ENCODE measurements at places on chromosomes 16 and 17.
A peak's percentile ranks its signal among the peaks of the same experiment; 100 is the strongest.

DNA sequence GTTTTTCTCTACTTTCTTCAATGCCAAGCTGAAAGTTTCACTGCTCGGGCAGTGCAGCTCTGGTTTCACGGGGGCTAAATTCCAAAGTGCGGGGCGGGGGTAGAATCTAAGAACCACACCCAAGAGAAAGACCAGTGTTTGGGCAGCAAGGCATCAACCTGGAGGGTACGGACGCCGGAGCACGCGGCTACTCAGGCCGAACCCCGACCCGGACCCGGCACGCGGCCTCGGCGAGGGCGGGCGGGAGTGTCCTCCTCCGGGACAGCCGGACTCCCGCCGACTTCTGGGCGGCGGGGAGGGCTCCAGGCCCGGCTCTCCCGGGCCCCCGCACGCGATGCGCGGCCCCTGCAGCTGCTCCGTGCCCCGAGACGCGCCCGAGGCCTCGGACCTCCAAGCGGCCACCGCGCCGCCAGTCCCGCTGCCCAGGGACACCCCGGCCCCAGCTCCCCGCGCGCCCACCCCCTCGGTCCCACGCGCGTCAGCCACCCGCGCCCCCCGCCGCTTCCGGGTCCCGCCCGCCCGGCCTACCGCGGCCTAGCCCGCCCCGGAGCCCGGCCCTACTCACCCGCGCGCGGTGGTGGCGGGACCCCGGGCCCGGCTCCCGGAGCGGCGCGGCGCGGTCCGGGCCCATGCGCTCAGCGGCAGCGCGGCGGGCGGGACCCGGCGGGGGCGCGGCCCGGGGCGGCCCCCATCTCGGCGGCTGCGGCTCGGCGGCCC, 561 bp downstream of the AXIN1 start:
- DNase-seq: peak; percentile 43

- DNase-seq: no peak
These were observed 104.9 kb downstream of the AXIN2 start for GRCh38 chr17:65456368-65457151.

DNA sequence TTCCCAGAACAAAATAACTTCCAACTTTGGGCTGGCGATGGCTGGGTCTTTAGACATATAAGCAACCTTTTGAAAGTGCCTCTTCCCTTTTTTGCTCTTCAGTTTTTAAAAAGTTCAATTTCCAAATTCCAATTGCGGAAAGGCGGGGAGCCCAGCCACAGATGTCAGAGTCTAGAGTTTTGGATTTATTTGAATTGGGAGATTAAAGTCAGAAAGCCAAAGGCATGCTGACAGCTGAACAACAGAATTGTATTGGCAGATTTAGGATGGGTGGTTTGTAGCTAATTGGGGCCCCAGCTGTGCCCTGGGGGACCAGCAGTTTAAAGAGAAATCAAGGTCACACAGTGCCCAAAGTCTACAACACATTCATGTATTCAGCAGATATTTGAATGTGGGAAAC, 10.5 kb downstream of the YPEL2 start:
- DNase-seq: no peak

- no peak for DNase-seq
These were observed 209.6 kb downstream of the NTN1 start for GRCh38 chr17:9230861-9231260.

GRCh38 chr16:67234180-67234597, 7.3 kb downstream of the TMEM208 start:
- DNase-seq: no peak

DNA sequence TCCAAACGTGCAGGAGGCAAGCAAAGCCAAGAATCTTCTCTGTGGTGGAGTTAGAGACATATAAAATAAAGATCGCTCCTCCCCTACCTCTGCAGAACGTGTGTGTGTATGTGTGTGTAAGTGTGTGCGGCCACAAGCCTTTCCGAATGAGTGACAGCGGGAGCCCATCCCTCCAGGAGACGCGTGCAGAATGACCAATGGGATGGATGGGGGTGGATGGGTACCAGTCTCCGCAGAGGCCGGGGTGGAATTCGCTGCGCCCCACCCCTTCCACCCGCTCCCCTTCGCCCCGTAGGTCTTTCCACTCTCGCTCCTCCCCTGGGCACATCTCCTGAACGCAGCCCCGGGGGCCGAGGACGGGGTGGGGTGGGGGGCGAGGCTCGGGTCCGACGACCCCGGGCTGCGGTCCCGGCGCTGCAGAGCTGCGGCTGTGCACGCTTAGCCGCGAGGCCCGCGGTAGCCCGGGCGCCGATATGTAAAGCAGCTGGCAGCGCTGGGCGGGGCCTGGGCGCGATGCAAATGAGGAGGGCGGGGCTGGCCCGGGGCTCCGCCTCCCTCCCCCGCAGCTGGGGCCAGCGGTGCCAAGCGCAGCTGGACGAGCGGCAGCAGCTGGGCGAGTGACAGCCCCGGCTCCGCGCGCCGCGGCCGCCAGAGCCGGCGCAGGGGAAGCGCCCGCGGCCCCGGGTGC, at the start of gene PRKCB:
TSS of gene PRKCB (plus strand) at position 594 of the 688 bp plus-strand sequence.
- peak; percentile 91 for DNase-seq

All from activated naive CD4-positive, alpha-beta T cell treated with anti-CD3 and anti-CD28 coated beads, Interleukin-2, amount 50 U/mL, for 16 hours (primary cell).